ENCODE measurements at places on chromosomes 1 and 21.

DNA sequence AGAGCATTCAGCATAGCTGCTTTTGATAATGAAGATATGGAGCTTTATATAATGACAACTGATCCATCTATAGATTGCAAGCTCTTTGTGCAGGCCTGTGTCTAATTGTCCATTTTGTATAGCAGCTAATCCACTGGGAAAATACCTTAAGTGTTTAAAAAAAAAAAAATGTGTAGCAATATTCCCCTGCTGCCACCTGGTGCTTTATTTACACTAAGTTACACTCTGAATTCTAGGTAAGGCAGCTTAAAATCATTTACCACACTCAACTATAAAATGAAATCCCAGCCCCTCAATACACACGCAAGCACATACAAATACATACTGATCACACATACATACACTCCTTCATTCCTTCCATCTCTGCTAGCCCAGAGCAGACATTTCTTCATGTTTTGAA, 49.1 kb upstream of the BCL9 start:
- DNase-seq = no peak

DNA sequence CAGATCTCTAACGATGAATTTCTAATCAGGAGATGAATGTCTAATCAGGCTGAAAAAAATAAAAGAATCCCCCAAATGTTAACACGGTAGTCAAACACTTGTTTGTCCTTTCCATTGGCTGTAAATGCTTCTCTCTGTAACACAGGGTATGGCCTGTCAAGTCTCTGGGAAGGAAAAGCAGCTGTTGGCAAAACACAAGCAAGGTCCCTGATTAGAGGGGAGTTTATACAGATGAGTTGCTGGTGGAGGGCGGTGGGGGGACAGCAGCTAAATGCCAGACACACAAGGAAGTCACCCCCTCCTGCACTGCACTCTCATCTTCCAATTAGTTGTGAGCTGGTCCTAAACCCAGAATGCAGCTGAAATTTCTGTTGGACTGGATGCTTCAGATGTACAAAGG, 51.0 kb downstream of the PGBD5 start:
- DNase-seq = no peak

GRCh38 chr21:43211072-43211759, 42.4 kb downstream of the CRYAA start:
- no peak for DNase-seq

DNA sequence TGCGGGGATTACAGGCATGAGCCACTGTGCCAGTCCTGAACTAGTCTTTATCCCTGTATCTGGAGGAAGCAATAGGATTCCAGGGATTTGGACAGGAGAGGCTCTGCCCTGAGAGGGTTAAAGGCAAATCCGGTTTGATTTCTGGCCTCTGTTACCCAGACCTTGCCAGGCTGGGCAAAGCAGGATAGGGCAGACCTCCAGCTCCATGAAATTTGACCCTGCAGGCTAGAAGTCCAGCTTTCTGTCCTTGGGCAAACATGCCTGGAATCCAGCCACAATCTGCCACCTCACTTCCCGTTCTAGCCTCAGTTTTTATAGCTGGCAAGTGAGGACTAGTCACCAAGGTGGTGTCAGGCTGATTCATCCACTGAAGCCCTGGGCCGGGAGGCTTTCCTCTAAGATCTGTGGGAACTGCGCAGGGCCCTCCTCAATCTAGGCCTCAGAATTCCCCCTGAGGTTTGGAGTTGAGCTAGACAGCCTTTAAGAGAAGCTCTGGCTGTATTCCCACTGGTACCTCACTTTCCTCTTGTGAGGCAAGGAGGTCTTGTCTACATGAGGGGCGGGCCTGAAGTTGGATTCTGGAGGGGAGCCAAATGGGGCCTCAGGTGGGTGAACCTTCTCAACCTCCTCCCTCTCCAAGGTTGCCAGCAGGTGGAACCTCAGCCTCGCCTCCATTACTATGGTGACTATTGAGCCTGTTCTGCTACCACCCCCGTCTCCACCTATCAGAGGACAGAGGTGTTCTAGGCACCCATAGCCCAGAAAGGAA, 7.0 kb upstream of the P3R3URF start:
- peak; percentile 92 for DNase-seq

DNA sequence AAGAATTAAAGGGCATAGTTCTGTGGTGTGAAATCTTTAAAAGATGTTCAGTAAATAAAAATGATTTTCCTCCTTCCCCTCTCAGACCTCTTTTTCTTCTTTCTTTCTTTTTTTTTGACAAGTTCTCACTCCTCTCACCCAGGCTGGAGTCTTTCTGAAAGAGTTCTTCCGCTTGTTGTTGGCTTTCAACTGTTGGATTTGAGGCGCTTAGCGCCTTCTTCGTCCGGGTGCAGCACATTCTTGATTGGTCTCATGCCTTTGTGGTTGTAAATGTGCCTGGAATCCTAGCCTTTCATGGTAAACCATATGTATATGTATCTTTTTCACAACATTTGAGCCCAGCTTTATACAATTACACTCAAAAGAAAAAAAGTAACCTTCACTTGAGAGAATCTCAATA, 980 bp upstream of the METTL18 start:
- no peak for DNase-seq

- DNase-seq = no peak
Measured at GRCh38 chr1:226371866-226372490, 35.9 kb downstream of the PARP1 start.

- DNase-seq = no peak
Measured at GRCh38 chr1:188427642-188428041, 1598.9 kb downstream of the PLA2G4A start.

DNA sequence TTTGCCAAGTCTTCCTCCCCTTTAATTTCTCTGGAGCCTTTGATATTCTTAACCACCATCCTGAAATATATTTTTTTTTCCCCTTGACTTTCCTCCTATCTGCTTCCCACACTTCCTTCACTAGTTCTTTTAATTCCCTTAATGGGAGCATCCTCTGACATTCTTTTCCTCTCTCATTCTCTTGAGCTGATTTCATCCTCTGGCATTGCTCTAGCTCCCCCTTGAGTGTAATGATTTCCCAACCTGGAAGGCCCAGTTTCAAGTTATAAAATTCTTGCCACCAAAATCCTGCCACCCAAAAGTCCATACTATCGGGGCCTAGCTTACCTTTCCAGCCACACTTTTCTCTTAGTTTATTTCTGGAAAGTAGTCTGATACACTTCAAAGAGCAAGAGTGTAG, 39.5 kb upstream of the UBE2U start:
- no peak for DNase-seq

GRCh38 chr1:187234706-187235105, 406.0 kb downstream of the PLA2G4A start:
- no peak for DNase-seq

DNA sequence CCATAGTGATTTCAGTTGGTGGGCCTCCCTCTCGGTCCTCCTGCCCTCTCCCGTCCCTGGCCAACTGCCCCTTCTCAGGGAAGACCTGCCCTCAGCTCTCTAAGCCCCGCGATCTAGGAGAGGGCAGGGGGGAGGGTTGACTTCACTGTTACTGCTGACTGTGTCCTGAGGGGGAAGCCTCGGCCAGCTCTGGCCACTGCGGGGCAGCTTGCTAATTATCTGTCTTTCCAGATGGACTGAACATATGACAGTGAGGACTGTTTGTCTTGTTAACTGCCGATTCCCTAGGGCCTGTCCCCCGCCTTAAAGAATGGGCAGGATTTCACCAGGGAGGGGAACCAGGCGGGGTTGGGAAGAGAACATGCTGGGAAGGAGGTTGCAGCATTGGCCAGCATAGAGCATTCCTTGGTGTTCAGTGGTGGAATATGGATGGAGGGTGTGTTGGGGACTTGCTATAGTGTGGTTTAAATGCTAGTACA, 22.9 kb downstream of the NIPAL3 start:
- no peak for DNase-seq

GRCh38 chr1:17018849-17019248, 7.1 kb upstream of the ATP13A2 start:
- DNase-seq = no peak

- DNase-seq = peak; percentile 6
Measured at GRCh38 chr1:172561252-172561651, 28.3 kb downstream of the SUCO start.

GRCh38 chr1:2234762-2235113, 6.6 kb downstream of the SKI start:
- no peak for DNase-seq

DNA sequence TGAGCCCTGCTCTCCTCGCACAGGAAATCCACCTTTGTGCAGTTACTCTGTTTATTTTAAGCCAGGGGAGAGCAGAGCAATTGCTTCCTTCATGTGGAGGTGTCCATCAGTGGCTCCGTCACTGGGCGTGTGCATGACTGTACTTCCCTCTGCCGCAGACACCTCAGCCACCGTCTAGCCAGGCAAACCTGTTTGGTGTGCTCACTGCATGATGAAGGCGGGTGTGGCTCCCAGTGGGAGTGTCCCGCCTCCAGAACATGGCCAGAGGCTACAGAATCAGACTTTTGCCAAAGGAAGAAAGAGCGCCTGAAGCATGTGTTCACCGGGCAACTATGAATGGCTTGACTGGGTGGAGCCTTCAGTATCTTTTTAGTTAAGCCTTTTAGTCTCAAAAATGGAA, 26.1 kb upstream of the LAMC2 start:
- peak; percentile 29 for DNase-seq

GRCh38 chr1:36212782-36213181, 11.5 kb upstream of the THRAP3 start:
- DNase-seq = no peak

- DNase-seq = no peak
Measured at GRCh38 chr1:164785841-164786534, 227.0 kb downstream of the PBX1 start.

DNA sequence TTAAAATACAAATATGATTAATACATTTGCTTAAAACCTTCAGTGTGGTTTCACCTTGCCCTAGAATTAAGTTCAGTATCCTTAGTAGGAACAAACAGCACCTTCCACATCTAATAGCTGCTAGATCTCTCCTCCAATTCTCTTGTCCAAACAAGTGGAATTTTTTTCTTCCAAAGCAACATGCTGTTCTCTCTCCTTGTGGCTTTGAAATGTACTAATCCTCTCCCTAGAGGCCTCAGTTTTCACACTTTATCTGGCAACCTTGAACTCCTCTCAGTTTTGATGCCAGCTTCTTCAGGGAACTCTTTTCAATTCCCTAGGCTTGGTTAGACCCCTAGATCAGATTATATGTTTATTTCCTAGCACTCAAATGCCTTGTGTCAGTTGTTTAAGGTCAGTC, 87.0 kb downstream of the GLUL start:
- DNase-seq = no peak

DNA sequence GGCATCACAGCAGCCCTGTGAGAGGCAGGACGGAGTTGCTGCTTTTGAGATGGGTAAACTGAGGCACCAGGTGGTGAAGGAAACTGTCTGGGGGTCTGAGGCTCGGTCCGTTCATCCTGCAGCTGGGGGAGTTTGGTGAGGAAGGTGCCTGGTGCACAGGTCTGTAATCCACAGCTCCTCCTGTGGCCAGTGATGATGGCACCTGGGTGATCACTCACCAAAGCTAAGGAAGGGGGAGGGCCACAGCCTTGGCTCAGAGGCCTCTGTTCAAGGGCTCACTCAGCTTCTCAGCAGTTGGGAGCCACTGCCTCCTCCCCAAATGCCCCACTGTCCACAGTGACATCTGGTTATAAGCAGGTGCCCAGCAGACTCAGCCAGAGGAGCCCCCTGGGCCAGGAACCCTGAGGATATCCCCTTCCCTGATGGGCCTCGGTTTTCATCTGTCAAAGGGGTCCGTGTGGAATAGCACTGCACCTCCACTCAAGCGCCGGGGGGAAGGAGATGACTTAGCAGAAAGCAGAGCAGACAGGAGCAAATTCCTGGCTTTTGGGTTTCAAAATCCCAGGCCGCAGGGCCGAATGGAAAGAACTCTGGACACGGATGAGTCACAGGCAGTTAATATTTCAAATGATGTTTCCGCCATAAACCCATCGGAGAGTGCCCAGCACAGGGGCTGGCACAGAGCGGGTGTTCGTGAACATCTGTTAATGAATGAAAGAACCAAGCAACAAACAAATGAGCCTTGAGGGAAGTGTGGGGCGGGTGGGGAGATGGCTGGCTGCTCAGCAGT, 82.8 kb downstream of the DMRTB1 start:
- peak; percentile 45 for DNase-seq

- DNase-seq = peak; percentile 54
Measured at GRCh38 chr1:32538887-32539583, at the start of gene ZBTB8A. Gene ZBTB8A (plus strand): TSS chr1:32539427. CDS start chr1:32592932, 53,505 bp downstream.

GRCh38 chr1:243738020-243738419, 112.0 kb downstream of the AKT3 start:
- no peak for DNase-seq

DNA sequence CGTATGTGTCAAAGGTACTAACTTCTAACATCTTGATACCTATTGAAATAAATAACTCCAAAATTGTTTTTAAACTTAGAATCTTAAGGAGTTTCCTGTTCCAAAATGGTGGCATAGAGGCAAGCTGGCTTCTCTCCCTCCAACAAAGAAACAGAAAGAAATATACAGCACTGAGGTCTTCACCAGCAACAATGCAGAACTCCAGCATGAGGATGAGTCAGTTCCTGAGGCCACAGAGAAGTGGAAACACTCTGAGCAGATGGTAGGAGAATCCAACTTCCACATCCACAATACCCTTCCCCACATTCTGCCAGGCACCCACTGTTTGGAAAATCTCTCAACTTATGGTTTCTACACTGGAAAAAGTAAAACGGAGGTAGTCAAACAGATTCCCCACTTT, 12.2 kb upstream of the PPIH start:
- DNase-seq = no peak

GRCh38 chr1:101128211-101128727, 102.7 kb upstream of the DPH5 start:
- DNase-seq = no peak

GRCh38 chr1:230073371-230074035, 6.5 kb downstream of the GALNT2 start:
- peak; percentile 54 for DNase-seq
